ELR (cell line): ENCODE measurements at places on chromosomes 7 and 10.

DNA sequence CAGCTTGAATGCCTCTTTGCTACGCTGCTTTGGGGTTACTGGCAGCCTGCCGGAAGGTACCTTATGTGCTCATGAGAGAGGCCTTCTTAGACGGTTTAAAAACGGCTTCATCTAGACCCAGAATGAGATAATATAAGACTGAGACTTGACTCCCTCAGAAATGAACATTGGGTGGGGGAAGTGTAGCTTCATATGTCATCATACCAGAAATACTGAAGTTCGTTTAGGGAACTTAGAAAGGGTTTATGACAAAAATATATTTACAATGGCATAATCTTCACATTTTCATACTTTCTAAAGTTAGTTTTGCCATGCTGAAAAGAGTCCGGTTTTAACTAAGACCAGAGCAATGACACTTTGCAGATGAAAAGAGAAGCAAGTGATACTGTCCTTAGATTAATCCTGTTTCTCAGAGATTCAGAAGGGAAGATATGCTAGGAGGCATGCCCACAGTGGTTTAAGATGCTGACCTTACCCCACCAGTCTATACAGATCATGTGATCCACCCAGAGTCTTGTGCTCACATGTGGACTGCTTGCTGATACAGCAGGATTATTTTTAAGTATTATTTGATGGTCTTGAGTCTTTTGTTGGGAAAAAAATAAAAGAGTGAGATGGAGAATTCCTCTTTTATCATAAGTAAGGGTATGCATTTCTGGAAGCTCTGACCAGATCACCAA is 40.8 kb upstream of the HGF start:
- no peak for DNase-seq

- no peak for DNase-seq
These were observed 173.6 kb downstream of the SH3PXD2A start for GRCh38 chr10:103681617-103682399.

- no peak for DNase-seq
These were observed 130.8 kb downstream of the ELFN1 start for GRCh38 chr7:1800902-1801301.

GRCh38 chr7:78578686-78579085 is 780.1 kb downstream of the PHTF2 start:
- no peak for DNase-seq

DNA sequence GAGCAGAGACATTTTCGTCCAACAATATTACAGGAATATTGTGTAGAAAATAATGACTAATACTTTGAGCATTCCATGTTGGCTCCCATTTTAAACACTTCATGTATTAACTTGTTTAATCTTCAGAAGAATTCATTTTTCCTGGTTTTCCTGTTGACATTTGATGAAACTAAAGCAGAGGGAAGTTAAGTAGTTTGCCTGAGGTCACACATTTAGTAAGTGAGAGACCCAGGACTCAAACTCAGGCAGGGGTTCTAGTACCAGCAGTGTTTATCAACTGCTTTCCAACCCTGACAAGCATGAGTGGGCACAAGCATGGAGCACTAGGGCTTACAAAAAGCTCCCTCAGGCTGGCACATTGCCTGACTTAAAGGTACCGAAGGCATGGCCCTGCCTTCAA is 719.1 kb downstream of the AUTS2 start:
- no peak for DNase-seq

GRCh38 chr7:173209-173918 is 19.0 kb upstream of the FAM20C start:
- DNase-seq: no peak

- DNase-seq: no peak
These were observed 45.7 kb downstream of the ZNF138 start for GRCh38 chr7:64839910-64840309.

DNA sequence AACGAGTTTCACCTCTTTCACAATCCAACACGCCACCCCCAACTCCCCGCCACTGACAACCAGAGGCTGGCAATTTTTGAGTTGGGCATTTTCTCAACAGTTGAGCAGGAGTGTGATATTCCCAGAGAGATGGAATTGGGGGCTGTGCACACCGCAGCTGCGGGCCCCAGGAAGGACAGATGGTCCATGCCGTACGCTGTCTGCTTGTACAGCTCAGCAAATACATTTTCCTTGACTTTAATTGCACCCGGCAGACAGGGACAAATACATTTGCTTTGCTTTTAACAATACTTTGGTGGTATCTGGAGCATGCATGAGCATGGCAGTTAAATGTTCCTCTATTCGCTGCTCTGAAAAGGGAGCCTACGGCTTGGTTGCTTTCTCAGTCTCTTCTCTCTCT is 354.2 kb upstream of the DPP6 start:
- DNase-seq: no peak

GRCh38 chr10:11894381-11895107 is 71.4 kb downstream of the PROSER2 start:
- DNase-seq: no peak

GRCh38 chr7:131844369-131844768 is 287.9 kb upstream of the PODXL start:
- no peak for DNase-seq

GRCh38 chr7:99001482-99002147 is 123.3 kb downstream of the TRRAP start:
- no peak for DNase-seq

DNA sequence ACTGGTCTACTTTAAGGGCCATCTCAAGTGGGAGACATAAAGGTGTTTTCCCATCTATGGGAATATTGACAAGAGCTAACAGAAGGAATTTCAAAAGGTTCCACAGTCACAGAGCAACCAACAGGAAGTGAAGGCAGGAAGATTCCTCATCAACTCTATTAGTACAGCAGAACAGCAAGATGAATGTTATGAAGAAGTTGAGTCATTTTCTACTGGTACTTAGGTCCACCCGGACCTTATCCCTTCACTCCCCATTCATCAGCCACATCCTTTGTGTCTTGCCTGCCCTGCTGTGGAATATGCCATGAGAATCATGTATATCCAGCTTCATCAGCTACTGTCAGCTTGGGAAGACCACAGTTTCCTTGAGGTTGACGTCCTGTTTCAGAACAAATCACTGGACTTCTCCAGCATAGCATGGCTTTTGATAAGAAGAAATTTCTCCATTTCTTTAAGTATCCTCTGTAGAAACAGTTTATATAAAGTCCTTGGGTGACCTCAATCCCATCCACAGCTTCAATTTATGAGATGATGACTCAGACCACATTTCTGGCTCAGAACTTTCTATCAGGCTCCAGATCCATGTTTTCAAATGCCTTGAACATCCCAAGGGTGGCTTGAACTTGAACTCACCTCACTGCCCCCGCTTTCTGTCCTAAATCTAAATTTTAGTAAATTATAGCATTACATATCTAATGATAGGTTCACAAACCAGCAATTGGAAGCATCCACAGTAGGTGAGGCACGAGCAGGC is 84.9 kb upstream of the AGK start:
- no peak for DNase-seq

- peak; percentile 58 for DNase-seq
These were observed 1277.1 kb downstream of the GATA3 start for GRCh38 chr10:9331583-9332008.

- no peak for DNase-seq
These were observed 566.5 kb downstream of the ATRNL1 start for GRCh38 chr10:115659616-115660015.

- DNase-seq: peak; percentile 69
These were observed at the start of gene GIGYF1 for GRCh38 chr7:100694098-100694745. GIGYF1 (minus strand) TSS chr7:100694250; CDS start chr7:100688238, 6,012 bp downstream.

GRCh38 chr7:17255926-17256325 is 42.5 kb upstream of the AHR start:
- no peak for DNase-seq

- peak; percentile 85 for DNase-seq
These were observed 1.5 kb downstream of the LIPK start for GRCh38 chr10:88707429-88708155.

DNA sequence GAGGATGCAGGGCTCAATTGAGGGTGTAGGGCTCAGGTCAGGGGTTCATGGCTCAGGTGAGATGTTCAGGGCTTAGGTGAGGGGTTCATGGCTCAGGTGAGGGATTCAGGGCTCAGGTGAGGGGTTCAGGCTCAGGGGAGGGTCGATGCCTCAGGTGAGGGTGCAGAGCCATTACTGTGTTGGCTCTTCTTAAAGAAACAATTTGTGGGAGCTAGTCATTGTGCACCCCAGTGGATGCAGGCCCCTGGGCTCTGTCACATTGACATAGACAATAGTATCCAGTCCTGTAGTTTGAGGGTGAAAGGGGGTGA is 86.7 kb downstream of the ADCY1 start:
- no peak for DNase-seq

- DNase-seq: peak; percentile 84
These were observed 4.2 kb downstream of the KIFBP start for GRCh38 chr10:68992636-68993440.

GRCh38 chr7:112266141-112266540 is 59.6 kb downstream of the ZNF277 start:
- no peak for DNase-seq

DNA sequence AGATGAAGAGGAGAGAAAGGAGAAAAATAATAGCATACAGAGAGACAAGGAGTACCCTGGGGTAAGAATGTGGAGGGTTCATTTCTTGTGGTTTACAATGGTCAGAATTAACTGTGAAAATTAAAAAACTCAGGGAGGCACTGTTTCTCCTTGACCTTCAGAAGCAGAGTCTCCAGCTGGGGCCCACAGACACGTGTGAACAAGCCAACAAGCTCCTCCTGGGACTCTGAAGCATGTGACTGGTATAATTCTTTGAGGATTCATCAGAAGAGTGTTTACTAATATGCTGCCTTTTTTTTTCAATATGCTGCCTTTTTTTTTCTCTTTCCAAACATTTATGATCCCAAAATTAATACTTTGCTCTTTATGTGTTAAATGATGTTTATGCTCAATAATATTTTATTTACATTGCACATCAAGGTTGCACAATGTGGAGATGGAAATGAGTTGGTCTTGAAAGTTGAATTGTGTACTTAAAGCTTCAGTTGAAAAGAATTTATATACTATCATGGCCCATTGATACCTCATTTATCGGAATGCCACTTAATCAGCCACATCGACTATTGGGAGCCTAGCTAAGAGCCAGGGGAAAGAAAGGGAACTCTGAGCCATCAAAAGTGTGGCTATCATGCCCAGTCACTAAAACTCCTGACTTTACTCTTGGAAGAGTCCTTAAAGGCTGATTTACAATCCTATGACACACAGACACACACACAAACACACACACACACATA is 134.7 kb upstream of the RHOBTB1 start:
- no peak for DNase-seq

- no peak for DNase-seq
These were observed 777.5 kb upstream of the LRRTM3 start for GRCh38 chr10:66148312-66148711.

DNA sequence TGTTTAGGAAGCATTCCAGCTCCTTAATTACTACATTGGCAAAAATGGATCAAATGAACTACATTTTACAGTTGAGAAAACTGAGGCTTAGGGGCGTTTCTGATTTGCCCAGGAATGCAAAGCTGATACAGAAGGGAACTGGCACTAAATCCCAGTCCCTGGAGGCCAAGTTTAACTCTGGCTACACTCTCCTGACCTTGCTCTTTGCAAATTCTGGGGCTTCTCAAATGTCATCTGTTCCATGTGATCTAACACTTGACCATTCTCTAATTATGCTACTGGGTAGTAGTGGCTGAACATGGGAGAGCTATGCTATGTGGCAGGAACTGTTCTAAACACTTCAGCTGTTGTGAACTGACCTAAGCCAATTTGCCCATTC is 11.3 kb upstream of the HABP2 start:
- DNase-seq: no peak

DNA sequence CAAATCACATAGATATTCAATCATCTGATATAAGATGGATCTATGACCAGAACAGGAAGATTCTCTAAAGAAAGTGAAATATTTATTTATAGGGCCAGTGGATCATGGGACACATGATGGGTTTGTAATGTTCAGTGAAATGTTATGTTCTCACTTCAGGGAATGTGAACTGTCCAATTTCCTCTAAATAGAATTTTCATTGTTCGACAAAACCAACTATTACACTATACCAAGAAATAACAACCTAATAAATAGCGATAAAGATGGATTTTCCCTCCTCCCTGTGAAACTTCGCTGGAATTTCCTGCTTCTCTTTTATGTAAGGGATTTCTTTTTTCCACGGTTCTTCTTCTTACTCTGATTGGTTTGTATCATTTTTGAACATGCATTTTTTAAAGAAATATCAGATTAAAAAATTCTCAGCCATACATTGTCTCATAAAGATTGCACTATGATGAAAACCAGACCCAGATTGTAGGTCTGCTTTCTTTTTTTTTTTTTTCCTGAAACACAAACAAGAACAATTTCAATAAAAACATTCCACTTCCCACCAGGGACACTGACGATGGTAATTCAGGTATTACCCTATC is 139.8 kb upstream of the ZEB1 start:
- DNase-seq: no peak

DNA sequence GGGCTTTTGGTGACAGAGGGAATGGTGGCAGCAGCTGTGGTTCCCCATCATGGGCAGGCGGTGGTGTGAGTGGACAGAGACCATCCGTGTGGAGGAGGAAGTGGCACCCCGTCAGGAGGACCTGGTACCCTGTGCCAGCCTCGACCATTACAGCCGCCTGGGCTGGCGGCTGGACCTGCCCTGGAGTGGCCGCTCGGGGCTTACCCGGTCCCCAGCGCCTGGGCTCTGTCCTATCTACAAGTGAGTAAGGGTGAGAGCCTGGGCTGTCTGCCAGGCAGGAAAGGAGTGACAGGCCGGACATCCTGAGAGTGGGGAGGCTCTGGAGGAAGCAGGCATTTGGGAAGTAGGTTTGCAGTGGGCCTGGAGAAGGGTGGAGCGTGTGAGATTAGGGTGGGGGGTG is 2.9 kb upstream of the ZNF467 start:
- peak; percentile 53 for DNase-seq

DNA sequence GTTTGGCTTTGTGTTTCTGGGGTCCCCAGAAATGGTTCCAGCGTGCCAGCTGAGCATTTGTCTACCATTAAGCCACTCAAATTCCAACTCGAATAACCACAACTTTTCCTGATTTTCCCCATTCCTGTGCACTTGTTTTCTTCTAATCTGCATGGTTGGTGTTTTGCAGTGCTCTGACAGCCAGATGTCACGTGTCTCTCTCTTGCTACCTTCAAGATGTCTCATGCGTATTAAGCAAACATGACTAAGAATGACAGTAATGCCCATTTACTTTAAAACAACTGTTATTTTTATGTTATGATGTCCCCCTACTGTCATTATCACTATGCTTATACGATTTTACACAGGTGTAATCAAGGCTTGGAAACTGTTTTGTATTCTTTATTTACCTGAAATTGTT is 35.2 kb upstream of the MXI1 start:
- DNase-seq: peak; percentile 36

DNA sequence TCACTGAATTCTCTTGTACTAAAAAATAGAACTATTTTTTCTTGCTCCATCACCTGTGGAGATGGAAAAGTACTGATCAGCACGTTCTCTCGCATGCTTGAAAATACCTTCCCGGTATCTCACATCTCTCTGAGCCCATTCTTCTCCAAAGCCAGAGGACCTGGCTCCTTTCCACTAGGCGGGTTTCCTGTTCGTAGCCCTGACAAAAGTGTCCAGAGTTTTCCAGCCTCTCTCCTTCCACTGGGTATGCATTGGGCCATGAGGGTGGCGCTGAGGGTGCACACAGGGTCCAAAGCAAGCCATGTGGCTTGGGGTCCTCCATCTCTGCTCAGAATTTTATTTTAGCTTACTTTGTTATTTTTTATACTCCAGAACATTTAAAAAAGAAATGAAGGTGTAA is 16.3 kb upstream of the SRGN start:
- no peak for DNase-seq
